ENCODE measurements at places on chromosomes 6 and 20.

DNA sequence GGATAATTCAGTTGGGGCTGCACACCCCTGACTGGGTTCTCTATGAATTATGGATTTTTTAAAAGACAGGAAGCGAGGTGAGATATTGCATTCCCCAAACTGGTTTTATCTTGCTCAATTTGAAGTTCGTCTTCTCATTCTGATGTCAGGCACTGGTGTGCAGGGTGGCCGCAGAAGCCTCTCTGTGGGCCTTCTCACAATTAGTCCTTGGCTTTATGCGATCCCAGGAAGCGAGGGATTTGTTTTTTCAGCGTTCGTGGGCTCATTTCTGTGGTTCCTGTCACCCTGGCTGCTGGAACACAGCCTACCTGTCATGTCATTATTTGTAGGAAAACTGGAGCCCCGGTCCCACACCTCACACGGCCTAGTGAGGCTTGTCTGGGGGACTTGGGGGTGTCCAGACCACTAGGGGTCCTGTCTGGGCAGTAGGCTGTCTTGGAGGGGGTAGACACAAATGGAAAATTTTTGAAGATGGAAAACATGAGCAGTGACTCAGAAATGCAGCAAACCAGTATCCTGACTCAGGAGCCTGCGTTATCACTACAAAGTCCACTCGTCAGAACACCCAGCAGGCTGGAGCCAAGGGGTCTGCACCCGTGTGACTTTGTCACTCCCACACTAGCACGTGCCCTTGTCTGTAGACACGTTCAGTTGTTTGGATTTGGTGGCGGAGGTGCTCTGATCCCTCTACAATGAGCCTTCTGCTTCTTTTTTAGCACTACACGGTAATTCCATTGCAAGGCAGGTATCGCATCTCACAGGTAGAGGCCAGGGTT, 42.2 kb downstream of the GNAS-AS1 start:
- no peak for DNase-seq

GRCh38 chr6:135938576-135939207, 87.2 kb downstream of the PDE7B start:
- no peak for DNase-seq

- no peak for DNase-seq
Observed at GRCh38 chr20:36150847-36151539, 3.5 kb upstream of the EPB41L1 start.

DNA sequence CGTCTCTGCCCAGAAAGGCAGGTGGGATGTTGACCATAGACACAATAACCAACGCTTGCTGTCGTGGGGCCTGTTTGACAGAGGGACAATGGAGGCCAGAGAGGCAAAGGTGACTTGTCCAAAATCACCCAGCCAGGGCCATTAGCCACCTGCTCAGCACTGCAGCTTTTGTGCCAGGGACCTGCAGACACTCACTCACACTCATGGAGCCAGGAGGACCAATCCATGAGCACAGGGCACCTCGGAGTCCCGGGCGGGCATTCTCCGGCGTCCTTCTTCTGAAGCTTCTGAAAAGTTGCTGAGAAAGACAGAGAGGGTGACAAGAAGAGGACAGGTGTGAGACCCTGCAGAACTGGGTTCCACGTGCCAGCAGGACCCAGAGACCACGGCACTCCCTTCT, 45.4 kb upstream of the SLCO4A1 start:
- no peak for DNase-seq

GRCh38 chr6:148307405-148307804, 35.2 kb upstream of the SASH1 start:
- DNase-seq: no peak
